ENCODE measurements at places on chromosomes 7 and 10. TPM values are rescaled to one million over a fixed set of nuclear protein-coding genes. Genes with fewer than 3 reads are reported as not detected.

DNA sequence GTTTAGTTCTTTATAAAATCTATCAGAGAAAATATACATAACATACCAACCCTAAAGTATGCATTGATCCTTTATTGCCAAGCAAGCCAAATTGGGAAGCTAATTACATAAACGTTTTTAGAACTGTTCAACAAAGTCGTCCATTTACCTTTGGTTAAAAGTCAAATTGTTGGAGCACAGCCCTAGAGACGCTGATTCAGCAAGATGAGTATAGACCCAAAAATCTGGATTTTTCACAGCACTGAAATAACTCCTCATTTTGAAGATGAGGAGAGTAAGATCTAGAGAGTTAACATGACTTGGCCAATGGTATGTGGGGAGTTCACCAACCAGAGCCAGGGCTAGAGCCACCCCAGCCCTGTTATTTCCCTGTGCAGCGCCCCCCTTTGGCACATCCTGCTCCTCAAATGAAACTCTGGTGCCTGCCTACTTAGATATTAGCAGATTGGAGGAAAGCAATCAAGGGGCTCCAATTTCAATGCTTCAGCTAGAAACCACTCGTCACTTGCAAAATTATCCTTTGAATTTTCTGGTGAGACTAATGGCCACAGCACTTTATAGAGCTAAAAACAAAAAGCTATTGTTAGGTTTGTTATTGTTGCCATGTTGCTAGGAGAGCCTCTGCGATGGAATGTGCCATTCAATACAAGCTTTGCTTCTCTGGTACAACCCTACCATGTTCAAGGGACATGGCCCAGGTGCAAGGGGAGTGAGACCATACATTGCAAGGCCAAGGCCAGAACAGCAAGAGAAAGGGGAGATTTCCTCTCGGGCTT is 132.6 kb upstream of the ZEB1 start:
- peak; percentile 42 for DNase-seq

The ABCC2 gene
- total RNA-seq = 1.2 TPM

GRCh38 chr7:30859940-30860496 is 51.6 kb upstream of the AQP1 start:
- DNase-seq = no peak

GRCh38 chr10:8017277-8017676 is 37.2 kb upstream of the GATA3 start:
- DNase-seq = no peak

GRCh38 chr7:121504482-121504881 is 108.4 kb upstream of the FAM3C start:
- DNase-seq = no peak

The WDR91 gene
- total RNA-seq = 21.2 TPM

GRCh38 chr7:83362871-83363550 is 200.3 kb upstream of the PCLO start:
- DNase-seq = no peak

The BMPER gene
- not detected for total RNA-seq

GRCh38 chr10:5538892-5539651 is 14.3 kb downstream of the CALML3 start:
- DNase-seq = no peak

- DNase-seq = no peak
Observed at GRCh38 chr7:47454974-47455871, 126.7 kb downstream of the TNS3 start.

DNA sequence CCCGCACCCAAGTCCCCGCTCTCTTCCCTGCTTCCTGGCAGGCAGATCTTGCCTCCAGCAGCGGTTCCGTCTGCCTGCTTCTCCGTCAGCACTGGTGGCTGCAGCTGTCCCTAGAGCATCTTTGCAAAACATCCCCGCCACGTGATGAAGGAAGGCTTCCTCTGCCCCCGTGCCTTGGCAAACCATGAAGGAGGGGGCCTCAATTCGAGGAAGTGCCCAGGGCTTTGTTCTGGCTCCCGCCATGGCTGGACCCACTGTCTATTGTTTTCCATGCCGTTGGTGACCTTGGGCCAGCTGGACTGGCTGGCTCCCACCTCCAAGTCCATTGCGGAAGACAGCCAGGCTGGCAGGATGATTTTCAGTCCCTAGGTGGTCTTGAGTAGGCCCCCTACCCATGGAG is 13.2 kb upstream of the AQP1 start:
- no peak for DNase-seq

DNA sequence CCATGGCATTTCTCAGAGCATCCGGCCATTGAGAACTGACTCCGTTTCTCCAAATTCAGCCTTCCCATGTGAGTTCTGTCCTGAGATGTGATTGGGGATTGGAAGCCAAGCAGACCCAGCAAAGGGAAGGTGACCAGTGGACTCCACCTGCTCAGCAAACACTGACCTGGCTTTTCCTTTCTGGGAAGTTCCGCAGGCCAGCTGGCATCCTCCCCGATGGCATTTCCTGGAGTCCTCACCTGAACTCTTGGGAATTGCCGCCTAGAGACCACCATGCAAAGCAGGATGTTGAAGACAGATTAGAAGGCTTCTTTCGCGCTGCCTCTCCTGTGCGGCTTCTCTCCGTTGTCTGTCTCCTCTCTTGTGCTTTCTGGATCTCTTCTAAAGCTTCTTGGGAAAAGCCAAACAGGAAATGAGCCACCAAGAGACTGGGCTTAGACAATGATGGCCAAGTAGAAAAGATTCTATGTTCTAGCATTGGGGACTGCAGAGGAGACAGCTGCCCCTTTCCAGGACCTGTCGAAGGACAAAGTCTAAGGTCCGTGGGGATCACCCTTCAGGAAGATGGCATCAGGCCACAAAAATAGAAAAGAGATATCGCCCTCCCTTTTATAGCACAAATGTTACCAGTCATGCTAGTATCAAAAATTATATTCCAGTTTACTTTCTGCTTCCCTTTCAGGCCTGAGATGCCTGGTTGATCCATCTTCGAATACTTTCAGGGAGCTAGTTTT is 103.7 kb upstream of the INSYN2A start:
- no peak for DNase-seq

GRCh38 chr10:15369256-15370211 is 1.6 kb downstream of the FAM171A1 start:
- no peak for DNase-seq

- DNase-seq = peak; percentile 48
Observed at GRCh38 chr10:15744217-15744865, 24.6 kb upstream of the ITGA8 start.

DNA sequence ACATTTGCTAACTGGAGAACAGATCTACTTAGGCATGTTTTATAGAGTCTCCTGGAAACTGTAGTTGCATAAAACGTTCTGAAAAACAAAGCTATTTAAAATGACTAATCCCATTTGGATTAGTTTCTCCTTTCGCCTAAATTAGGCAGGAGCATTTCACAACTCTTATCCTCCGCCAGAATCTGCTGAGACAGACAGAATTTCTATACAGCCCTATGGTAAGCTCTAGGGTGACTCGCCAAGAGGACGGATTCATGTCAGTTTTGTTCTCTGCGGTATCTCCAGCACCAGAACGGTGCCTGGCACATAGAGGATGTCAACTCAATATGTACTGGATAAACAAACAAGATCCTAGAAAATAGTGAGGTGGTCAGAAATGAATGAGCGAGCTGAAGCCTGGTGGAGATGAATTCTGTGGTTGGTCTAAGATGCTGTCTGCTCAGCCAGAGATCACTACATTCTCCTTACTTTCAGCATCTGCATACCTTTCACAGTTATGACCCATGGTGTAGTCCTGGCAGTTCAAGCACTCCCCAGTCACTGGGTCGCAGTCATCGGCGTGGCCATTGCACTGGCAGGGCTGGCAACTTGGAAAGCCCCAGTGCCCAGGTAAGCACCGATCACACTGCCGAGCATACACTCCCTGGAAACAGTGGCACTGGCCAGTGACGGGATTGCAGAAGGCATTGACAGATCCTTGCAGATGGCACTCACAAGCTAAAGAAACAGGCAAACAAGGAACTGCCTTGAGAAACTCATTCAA is 44.0 kb downstream of the LAMB1 start:
- DNase-seq = no peak

The TMEM176A gene
- 6.1 TPM for total RNA-seq

- DNase-seq = no peak
Observed at GRCh38 chr7:106844279-106844997, 20.6 kb upstream of the PIK3CG start.

DNA sequence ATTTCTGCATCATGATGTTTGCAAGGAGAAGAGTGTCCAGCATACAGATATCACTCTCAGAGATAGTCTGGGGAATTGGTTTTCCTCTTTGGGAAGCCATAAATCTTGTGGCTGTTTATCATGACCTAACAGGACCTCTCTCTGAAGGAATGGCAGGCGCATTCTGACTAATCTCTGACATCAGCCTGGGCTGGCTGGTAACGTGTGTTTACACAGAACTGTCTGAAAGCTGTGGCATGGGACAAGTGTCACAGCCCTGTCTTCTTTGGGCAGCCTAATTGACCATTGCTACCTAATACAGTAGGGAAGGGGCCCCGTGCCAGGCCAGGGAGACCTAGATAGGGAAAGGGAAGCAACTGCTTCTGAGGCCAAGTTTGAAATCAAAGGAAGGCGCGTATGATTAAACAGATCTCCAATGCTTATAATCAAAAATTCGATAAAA is 73.9 kb upstream of the CABCOCO1 start:
- no peak for DNase-seq

DNA sequence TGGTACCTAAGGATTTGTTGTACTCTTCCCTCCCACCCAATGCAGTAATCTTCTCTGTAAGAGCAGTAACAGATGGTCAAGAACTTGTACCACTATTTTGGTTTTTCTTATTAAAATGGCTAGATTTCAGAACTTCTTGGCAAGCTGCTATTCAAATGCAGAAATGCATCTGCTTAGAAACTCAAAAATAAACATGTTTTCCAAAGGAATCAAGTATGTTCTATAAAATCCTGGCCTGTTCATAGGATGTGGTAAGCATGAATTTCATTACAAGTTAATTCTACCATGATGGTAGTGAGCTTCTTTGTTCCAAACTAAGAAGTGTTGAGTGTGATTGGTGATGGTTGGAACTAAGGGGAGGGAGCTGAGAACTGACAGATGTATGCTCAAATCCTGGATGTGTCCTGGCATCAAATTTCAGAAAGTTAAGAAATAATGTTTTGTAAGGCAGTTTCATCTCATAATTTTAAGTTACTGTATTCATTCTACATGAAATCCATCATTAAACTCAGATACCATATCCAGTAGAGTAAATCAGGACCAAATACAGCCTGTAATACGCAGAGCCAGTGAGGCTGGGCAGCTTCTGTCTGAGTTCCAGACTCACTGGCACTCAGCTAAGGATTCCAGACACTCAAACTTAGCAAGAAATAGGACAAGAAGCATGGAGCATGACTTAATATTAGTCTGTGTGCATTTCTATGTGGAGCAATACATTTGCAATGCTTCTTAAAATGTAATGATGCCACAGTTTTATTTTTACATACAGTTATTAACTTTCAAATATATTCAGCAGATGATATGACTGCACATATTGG is 119.6 kb downstream of the TES start:
- DNase-seq = no peak

- no peak for DNase-seq
Observed at GRCh38 chr10:105187243-105187642, 546.2 kb downstream of the SORCS3 start.

- DNase-seq = no peak
Observed at GRCh38 chr10:125824736-125825135, 1.4 kb downstream of the BCCIP start.

DNA sequence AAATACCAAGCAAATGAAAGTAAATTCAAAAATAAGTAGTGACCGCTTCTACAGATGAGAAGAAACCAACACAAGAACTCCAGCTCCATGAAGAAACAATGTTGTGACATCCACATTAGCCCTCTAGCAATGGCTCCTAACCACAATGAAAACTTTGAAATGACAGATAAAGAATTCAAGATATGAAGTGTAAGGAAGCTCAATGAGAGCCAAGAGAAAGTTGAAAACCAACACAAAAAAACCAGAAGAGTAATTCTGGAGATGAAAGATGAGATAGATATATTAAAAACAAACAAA is 68.2 kb upstream of the DDC start:
- no peak for DNase-seq

- no peak for DNase-seq
Observed at GRCh38 chr7:148696787-148697186, 1.9 kb upstream of the CUL1 start.

DNA sequence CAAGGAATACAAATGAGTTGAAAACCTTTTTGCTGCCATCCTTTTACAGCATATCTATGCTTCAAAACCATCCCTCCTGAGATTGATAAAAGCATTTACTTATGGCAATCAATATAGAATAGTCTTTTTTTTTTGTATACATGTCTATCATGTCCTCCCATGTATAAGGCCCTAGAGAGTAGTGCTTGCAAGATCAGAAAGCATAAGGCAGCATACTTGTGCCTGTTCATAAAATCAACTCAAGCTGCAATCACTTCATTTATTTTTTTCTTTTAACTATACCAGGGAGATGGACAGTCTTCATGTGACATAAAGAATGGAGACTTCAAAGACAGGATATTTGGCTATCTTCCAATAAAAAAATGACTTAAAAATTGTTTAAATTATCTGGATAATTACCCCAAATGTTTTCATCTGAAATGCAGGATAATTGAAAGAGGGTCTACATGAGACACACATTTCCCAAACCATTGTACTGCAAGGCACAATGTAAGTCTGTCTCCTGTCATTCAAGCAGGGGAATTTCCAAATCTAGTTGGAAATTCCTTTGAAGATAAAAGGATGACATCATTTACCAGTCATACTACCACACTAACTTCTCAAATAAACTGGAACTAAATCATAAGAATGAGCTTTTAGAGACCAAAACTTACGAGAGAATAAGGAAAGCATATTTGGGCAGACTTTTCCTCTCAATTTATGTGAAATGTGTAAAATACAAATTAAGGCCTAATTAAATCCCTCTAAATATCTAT is 22.5 kb downstream of the LRRN3 start:
- no peak for DNase-seq

The IFIT1B gene
- not detected for total RNA-seq

DNA sequence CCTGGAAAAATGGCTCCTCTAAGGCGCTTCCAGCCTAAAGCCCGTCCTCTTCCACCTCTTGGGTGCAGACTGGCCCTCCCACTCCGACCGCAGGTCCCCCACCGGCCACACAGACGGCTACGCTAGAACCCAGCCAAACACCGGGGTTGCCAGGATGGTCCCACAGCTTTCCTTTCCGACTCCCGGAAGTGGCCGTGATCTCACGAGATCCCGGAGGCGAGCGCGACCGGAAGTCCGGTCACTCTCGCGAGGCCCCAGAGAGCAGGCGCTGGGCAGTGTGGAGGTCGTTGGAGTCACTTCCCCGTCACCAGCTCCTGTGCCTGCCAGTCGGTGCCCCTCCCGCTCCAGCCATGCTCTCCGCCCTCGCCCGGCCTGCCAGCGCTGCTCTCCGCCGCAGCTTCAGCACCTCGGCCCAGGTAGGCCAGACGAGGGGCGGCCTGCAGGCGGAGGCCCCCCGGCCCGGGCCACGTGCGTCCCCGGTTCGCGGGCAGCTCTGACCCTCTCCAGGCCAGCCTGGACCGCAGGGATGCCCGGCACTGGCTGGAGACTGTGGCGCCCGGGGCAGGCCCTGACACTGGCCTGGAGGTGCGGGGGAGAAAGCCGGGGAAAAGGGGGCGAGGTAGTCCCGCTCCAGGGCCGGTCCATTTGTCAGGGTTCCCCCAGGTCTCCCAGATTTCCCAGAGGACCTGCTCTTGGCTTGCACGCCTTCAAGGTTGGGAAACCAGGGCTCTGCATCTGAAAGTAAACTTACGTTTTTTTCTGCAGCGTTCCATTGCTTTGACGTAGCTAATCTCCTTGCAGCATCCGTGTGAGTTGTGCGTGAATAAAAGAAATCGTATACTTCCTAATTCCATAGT is at the start of the genes MDH2 and STYXL1:
Gene MDH2 (plus strand): TSS at position 296 of the 857 bp plus-strand sequence. CDS start 55 bp downstream, at position 351.
Gene STYXL1 (minus strand): TSS at position 190 of the 857 bp plus-strand sequence. CDS start 17,477 bp downstream, outside the sequence.
- DNase-seq = peak; percentile 90
